ENCODE measurements at places on chromosomes 3 and 15.

GRCh38 chr15:60370105-60370868 is 27.5 kb downstream of the ANXA2 start:
- DNase-seq = no peak

GRCh38 chr3:170128977-170129431 is 52.5 kb downstream of the PHC3 start:
- no peak for DNase-seq

GRCh38 chr3:143847787-143848631 is at the start of gene SLC9A9:
Gene SLC9A9, minus strand, starts transcription at chr3:143848468. Its CDS starts 146 bp downstream, at chr3:143848322.
- no peak for DNase-seq

- no peak for DNase-seq
These were observed 26.7 kb upstream of the DRD3 start for GRCh38 chr3:114205541-114205940.

GRCh38 chr3:179967622-179968021 is 69.1 kb downstream of the PEX5L start:
- DNase-seq = no peak

GRCh38 chr15:33243869-33244268 is 49.4 kb upstream of the FMN1 start:
- no peak for DNase-seq

DNA sequence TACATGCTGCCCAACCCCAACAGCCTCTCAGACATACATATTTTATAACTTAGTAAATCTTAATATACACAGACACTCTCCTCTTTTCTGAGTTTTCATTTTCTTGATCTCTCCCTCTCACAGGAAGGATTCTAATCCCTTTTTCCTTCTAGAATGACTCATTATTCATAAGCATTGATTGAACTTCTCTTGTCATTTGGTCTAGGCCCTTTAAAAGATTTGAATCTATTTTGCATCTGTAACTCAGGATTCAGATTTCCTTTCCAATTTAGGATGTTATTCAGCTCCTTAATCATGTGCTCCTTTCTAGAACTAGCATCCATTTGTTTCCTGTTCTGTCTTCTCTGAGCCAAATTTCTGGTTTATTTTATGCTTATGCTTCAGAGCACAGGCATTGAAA is 624.5 kb upstream of the SGO1 start:
- no peak for DNase-seq

- DNase-seq = no peak
These were observed 37.0 kb downstream of the FEM1B start for GRCh38 chr15:68314563-68314962.

Data from stimulated activated CD4-positive, alpha-beta T cell treated with anti-CD3 and anti-CD28 coated beads, Interleukin-15, amount 100 ng/mL, for 48 hours (primary cell).